ENCODE measurements at places on chromosomes 1 and 21. TPM values are rescaled to one million over a fixed set of nuclear protein-coding genes. Genes with fewer than 3 reads are reported as not detected.
A peak's percentile ranks its signal among the peaks of the same experiment; 100 is the strongest.

- DNase-seq: no peak
Measured at GRCh38 chr1:245217853-245218608, 63.2 kb downstream of the KIF26B start.

- no peak for DNase-seq
Measured at GRCh38 chr1:56052041-56052440, 527.3 kb downstream of the PLPP3 start.

DNA sequence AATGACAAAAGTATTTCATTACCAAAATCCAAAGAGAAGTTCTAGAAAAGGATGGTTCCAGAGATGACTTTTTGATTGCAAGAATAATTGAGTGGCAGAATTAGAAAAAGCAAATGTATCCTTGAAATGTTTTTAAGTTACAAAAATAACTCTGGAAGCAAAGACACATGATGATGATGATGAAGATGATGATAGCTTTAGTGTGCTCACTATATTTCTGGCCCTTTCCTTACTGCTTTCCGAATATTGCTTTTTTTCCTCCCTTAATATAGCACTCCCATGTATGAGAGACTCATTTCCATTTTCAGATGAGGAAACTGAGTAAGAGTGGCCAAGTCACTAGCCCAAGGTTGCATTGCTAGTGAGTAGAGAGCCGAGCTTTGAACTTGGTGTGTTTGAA lies 54.7 kb downstream of the CACHD1 start:
- DNase-seq: no peak

DNA sequence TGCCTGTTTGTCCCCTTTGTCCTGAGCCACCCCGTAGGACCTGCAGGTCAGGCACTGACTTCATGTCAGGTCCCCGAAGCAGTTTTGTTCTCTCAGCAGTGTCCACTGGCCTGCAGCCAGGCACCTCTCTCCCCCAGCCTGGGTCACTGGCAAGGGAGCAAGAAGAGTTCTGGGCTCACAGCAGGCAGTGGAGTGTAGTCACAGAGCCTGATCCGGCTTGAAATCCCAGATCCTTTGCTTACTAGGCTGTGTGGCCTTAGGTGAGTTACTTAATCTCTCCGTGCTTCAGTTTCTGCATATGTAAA lies 34.2 kb downstream of the L1TD1 start:
- no peak for DNase-seq

GRCh38 chr1:203265541-203265940 lies 36.1 kb upstream of the CHIT1 start:
- no peak for DNase-seq

DNA sequence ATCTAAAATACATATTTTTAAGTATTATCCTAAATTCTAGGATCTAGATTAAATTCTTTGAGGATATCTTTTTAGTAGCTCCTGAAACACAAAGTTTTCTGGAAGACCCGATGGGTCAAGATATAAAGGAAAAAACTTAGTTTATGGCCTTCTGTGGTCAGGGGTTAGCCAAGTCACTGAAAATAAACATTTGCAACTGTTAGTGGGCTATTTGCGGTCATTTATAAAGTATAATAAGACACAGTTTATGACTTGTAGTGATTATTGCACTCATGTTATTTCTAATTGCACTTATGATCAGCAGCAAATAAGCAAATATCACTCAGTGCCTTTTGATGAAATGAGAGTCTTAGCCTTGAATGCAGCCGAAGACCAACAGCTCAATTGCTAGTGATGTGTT lies 183.3 kb downstream of the NFIA start:
- DNase-seq: no peak

DNA sequence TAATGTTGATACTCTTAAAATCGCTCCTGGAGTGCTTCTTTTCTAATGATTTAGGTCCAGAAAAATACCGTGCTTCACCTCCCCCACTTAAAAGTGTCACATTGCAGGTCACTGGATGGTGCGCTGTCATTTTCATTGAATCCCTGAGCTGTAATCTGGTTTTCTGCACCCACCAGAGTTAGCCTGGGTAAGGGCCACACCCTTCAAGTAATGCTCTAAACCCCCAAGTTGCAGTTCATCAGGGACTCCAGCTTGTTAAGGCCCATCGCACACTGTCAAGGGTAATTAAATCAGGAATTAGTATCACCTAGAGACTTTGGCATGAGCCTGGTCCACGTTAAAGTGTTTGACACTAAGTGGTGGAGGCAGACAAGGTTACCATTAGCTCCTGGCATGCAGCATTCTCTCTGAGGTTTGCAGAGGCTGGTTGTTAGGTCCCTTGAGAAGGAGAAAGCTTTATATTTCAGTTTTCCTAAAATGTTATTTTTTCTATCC lies 34.0 kb downstream of the ASTN1 start:
- no peak for DNase-seq

DNA sequence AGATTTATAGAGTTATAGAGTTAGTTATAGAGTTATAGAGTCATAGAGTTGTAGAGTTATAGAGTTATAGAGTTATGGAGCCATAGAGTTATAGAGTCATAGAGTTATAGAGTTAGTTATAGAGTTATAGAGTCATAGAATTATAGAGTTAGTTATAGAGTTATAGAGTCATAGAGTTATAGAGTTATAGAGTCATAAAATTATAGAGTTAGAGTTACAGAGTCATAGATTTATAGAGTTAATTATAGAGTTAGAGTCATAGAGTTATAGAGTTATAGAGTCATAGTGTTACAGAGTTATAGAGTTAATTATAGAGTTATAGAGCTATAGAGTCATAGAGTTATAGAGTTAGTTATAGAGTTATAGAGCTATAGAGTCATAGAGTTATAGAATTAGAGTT lies 32.1 kb downstream of the UBASH3A start:
- DNase-seq: no peak

DNA sequence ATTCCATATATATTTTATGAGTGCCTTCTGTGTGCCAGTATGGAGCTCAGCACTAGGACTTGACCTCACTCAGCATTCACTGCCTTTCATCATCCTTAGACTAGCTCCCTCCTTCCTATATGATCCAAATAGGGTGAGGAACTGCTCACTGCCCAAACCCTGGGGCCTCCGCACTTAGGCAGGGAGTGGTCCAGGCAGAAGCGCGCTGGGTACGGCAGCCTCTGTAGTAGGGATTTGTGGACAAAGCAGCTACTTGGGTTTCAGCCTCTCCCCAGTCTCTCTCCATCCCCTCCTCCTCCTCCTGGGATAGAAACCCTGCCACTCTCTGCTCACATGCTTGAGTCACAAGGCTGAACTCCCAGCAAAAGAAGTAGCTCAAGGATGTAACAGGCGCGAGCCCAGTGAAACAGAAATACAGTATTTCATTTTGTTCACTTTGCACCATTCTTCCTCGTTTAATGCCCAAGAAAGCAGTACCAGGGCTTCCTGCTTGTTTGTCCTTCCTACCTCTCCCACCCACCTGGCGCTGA lies 32.9 kb downstream of the PLEKHA6 start:
- no peak for DNase-seq

The SPRR2E gene
- not detected for polyA plus RNA-seq

The TNFRSF8 gene
- polyA plus RNA-seq: 0.36 TPM

The KRTAP10-3 gene
- 0.19 TPM for polyA plus RNA-seq

- DNase-seq: no peak
Measured at GRCh38 chr1:26307363-26307781, 936 bp upstream of the UBXN11 start.

The KRTAP13-2 gene
- not detected for polyA plus RNA-seq

DNA sequence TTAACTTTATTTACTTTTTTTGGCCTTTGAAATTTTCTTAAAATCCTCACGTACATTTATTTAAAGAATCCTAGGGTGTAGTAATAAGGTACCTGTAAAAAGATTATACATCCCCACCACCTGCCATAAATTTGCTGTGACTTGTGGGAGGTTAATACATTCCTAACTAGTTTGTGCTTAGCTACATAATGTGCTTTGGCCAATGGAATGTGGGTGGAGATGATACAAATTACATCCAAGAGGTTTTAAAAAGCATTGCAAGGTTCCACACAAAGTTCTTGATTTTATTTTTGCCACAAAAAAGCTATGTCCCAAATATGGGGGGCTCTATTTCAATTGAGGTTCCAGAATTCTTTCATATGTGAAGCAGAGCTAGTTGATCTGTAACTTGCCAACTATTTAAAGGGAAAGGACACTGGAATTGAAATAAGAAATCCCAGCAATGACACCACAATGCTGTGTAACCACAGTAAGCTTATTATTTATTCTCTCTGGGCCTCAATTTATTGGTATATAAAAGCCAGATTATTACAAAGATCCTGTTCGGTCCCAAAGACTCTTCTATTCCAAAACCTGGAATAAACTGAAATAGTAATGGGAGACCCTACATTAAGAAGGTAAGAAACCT lies 15.7 kb downstream of the ASPM start:
- no peak for DNase-seq

- DNase-seq: no peak
Measured at GRCh38 chr1:2277741-2278488, 49.8 kb downstream of the SKI start.

The ECM1 gene
- polyA plus RNA-seq: 1.6 TPM

The GRHL3 gene
- polyA plus RNA-seq: not detected

GRCh38 chr1:178344513-178345091 lies 152.2 kb downstream of the CLEC20A start:
- no peak for DNase-seq

The TP73 gene
- 0.26 TPM for polyA plus RNA-seq

- DNase-seq: no peak
Measured at GRCh38 chr1:234975122-234975940, 153.3 kb downstream of the TOMM20 start.

DNA sequence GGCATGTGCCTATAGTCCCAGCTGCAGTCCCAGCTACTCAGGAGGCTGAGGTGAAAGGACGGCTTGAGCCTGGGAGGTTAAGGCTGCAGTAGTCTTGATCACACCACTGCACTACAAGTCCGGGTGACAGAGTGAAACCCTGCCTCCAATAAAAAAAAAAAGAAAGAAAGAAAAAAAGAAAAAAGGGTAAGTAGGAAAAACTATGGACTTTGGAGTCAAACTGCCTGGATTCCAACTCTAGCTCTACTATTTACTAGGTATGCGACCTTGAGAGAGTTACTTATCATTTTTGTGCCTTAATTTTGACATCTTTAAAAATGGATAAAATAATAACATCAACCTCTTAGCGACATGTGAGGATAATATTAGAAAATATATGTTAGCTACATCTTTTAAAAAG lies 150.8 kb downstream of the SLC45A1 start:
- no peak for DNase-seq

- peak; percentile 32 for DNase-seq
Measured at GRCh38 chr1:181091309-181092040, 3.0 kb downstream of the IER5 start.

DNA sequence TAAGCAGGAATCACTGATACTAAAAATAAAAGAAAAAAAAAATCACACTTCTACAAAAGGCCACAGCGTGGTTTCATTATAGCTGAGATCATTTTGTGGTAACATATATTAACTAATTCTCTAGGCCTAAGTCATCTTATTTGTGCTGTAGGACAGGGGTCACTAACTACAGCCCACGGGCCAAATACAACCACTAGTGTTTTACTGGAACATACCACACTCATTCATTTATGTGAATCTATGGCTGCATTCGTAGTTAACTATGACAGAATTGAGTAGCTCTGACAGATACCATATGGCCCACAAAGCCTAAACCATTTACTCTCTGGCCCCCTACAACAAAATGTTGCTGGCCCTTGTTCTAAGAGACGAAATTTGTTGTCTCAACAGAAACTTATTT lies 224.4 kb downstream of the VAV3 start:
- DNase-seq: no peak

DNA sequence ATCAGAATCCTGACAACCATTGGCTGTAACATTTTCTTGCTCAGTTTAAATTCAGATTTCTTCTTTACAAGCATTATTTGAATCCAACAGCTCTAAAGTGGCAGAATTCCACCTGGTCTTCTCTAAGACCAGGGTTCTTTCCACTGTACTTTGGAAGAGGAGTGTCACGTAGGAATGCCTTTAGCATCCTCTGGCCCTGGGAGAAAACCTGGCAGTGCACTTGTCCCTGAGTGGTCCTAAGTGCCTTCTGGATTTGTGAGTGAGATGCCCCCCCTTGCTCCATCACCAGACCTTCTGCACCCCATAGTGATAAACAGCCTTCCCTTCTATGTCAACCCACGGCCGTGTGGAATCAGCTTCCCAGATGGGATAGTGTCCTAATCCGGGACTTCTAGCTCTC lies 57.1 kb upstream of the NHLH2 start:
- no peak for DNase-seq

GRCh38 chr1:109258481-109259466 lies 9.4 kb downstream of the CELSR2 start:
- no peak for DNase-seq

The CRTC2 gene
- 120 TPM for polyA plus RNA-seq
